RCC 7860 (cell line): ENCODE measurements at places on chromosomes 2 and 18.
A peak's percentile ranks its signal among the peaks of the same experiment; 100 is the strongest.

GRCh38 chr2:220814441-220814840, 757.7 kb downstream of the EPHA4 start:
- DNase-seq, result no peak

DNA sequence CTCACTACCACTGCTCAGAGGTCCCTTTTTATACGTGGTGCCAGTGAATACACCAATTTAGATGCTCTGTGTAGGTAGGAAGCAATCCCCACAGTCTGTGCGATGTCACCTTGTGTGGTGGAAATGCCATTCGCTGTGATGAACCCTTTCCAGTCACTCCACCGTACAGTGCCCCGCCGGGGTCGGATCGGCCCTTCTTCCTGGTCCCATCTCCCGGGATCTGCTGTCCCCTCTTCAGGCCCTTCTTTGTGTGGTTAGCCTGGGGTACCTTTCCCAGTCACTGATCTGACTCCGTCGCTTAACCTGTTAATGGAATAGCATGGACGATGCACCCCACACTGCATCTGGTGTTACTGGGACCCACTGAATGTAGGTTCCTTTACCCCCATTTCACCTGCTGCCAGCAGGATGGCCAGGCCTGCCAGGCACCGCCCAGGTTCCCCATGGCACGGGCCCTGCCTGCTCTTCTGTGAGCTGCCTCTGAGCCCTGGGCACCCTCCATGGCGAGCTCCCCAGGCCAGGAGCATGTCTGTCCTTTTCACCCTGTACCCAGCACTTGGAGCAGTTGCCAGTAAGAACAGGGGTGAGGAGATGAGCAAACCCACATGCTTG, 18.0 kb downstream of the TWIST2 start:
- no peak for DNase-seq

DNA sequence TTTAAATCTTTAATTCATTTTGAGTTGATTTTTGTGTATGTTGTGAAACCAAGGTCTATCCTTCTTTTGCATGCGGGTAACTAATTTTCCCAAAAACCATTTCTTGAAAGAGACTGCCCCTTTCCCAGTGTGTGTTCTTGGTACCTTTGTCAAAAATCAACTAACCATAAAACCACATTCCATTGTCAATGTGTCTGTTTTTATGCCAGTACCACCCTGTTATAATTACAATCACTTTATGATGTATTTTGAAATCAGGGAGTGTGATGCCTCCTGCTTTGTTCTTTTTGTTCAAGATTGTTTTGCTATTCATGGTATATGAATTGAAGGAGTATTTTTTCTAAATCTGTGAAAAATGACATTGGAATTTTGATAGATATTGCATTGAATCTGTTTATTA, 689.6 kb downstream of the TSN start:
- no peak for DNase-seq

- DNase-seq, result no peak
Measured at GRCh38 chr2:71792926-71793761, 339.8 kb downstream of the DYSF start.

DNA sequence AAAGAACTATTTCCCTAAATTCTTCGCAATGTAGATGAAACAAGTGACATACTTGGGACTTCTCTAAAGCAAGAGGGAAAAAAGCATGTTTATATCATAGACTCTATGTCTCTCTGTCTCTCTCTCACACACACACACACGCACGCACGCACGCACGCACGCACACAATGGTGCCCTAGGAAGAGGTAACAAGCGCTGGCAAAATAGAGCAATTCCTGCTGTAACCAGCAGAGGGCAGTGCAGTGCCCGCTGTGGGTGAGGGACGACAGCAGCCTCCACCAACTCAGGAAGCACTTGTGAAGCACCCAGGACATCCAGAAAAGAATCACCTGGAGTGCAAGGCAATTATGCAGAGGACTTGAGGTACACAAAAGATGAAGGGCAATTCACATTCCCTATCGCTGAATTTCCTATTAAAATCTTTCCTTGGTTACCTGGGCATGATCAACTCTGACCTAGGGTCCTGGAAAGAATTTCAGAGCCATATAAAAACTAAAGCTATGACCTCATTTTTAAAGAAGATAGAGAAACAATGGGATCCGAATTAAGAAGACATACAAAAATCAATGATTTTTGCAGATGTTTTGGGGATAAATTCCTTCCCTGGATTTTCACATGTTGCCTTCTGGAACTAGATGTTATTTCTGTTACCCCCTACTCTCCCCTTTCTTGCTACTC, 166.4 kb downstream of the PDE11A start:
- peak; percentile 34 for DNase-seq

- DNase-seq, result no peak
Measured at GRCh38 chr2:227818675-227819397, 5.2 kb downstream of the CCL20 start.

DNA sequence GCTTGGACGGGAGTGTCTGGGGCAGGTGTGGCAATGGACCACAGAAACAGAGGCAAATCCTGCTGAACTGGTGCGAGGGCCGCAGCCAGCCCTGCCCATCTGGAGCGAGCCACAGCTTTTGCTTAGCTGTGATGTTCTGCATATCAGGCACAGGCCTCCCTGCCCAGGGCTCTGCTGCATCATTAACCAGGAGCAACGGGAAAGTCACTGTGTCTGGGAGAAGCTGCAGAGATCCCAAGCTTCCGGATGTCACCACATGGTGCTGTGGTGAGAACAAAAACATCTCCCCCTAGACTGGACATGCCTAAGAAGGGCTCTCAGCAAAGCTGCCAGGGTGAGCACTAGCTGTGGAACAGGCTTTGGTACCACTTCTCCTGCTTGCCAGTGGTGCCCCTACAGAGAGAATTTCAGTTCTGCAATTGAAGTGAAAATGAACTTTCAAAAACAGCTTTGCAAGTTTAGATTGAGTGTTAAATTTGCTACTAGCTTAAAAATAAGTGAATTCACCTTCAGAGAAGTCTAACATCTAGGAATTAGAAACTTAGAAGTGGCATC, 172.9 kb upstream of the MYT1L start:
- DNase-seq, result no peak
